RPMI8226 (cell line): ENCODE measurements at places on chromosomes 4 and X.

GRCh38 chr4:55083735-55084134 lies 41.7 kb downstream of the KDR start:
- no peak for DNase-seq

GRCh38 chr4:1205586-1206298 lies 33.4 kb upstream of the SPON2 start:
- no peak for DNase-seq

DNA sequence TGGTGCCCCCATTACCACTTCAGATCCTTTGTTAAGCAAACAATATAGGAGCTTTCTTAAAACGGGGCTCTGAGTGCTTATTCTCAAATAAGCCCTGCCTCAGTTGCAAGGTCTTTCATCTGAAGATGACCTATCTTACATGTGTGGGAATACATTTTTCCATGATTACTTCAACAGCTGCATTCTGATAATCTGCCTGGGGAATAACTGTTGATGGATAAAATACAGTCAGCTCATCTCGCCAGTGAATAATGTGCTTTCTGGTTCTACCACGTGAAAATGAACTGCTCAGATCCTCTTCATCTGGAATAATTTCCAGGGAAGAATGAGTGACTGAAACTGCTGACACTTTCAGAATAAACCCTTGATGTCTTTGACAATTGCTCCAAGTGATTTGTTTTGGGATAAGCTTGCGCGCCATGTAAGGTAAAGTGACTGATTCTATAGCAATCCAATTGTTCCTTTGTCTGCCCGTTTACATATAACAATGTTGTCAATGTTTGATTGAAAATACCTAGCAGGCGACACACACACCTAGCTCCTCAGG lies 161.3 kb downstream of the RTL9 start:
- no peak for DNase-seq

DNA sequence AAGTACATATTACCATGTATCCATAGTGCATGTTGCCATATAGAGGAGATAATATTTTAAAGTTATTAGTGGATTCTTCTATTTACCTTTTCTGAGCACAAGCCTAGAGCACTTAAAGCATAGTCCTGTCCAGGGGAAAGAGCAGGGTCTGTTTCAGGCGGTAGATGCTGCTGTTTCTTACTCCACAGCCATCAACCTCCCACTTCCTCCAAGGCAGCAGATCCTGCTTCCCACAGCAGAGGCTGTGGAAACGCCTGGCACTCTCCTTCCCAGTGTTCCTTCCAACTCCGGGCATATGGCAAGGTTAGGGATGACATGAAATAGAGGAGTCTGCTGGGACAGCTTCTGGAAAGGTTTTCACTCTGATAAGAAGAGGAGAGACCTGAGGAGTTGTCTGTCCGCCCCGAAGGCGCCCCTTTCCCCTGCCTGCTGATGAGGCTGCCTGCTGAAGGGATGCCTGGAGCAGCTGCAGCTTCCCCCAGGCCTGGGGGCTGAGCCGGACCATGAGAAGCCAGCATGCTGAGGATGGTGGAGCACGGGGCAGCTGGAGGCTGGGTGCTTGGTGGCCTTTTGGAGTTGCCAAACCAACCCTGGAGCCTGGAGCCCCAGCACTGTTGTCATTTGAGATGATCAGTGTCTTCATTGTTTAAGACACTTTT lies 43.9 kb upstream of the SLC25A4 start:
- DNase-seq, result no peak

DNA sequence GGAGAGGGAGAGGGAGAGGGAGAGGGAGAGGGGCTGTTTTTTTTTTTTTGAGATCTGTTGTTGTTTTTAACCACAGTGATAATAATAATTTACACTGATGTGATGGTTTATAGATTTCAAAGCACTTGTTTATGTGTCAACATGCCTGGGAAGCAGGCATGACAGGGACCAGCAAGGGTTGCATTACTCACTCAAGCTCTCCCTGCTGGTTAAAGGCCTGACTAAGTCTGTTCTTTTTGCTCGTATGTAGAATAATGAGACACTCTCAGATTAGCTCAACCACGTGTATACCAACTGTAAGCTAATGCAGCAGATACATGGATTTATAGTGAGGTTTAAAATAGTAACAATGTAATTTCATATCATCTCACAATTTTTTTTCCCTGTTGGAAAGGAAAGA lies 134.6 kb upstream of the BOD1L1 start:
- DNase-seq, result no peak

DNA sequence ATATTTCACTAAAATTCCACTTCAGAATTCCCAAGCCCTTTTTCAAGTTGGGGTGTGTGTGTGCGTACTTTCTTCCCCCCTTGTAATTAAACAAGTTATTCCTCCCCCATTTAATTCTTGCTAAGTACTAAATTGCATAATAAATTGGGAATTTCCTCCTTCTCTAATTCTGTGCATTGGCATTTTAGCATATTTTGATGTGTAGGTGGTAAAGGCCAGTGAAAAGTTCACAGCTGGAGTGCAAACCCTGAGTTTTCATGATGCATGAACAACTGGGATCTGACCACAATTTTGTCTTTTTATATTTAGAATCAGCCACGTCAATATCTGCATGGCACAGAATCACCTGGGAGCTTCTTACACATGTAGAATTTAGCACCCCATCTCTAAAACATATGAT lies 18.5 kb downstream of the ANXA3 start:
- DNase-seq, result no peak

GRCh38 chr4:7487998-7488671 lies 53.4 kb upstream of the PSAPL1 start:
- DNase-seq, result no peak

DNA sequence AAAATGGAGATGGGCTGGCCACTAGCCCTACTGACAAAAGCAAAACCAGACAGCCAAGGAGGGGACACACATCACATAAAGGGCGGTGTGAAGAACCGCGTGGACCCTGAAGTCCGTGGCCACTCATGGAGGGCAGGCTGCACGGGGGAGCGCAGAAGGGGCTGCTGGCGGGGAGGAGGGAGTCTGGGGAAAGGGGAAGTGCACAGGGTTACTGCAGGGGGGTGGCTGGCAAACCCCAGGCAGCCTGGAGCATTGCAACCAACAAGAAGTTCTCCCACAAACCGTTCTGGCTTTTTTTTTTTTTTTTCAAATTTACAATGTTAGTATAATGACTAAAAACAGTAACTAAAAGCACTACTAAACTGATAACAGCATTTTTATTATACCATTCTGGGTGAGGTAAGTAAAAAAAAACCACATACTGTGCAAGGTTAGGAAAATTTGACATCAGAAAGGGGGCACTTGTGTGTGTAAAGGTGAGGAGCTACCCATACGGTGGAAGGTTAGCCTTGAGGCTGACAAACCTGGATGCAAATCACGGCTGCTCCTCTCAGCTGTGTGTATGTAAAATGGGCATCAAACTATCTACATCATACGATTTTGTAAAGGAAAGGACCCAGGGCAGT lies 87.1 kb downstream of the TSPAN5 start:
- DNase-seq, result no peak

- DNase-seq, result peak; percentile 42
These were observed 93.6 kb downstream of the GPR143 start for GRCh38 chrX:9671998-9672397.

DNA sequence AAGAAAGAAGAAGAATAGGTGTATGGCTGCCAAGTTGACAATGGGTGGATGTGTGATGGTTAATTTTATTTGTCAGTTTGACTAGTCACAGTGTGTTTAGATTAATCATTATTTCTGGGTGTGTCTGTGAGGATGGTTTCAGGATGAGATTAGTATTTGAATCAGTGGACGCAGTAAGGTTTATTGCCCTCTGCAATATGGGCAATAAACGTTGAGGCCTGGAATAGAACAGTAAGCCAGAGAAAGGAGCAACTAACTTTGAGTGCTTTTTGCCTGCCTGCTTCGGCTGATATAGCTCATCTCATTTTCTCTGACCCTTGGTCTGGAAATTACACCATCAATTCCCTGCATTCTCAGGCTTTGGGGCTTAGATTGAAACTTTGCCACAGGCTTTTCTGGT lies 140.8 kb upstream of the SPANXN4 start:
- no peak for DNase-seq

DNA sequence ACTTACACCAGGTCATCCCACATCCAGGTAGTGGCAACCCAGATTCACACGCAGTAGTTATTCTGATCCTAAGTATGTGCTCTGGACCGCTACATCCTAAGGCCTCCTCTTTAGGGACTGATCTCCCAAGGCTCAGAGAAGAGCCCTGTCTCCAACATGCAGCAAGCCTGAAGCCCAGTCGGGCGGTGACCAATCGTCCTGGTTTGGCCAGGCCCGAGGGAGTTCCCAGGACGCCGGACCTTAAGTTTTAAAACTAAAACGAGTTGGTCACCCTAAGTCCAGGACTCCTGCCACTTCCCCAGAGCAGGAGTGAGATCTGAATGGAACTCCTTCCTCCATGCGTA lies 385 bp downstream of the LYAR start:
- DNase-seq, result no peak
